ENCODE measurements at places on chromosomes 16 and 17. TPM values are rescaled to one million over a fixed set of nuclear protein-coding genes. Genes with fewer than 3 reads are reported as not detected.

- DNase-seq: peak; percentile 20
Measured at GRCh38 chr17:58270476-58271215, 10.1 kb downstream of the MPO start.

GRCh38 chr17:10549096-10549842 lies at the start of gene MYH2:
MYH2 (minus strand) TSS chr17:10549658; CDS start chr17:10547920, 1,738 bp downstream.
- no peak for DNase-seq

GRCh38 chr16:28027055-28027454 lies 36.5 kb downstream of the GSG1L start:
- DNase-seq: no peak

GRCh38 chr16:12675852-12676251 lies 127.8 kb downstream of the CPPED1 start:
- DNase-seq: no peak

- no peak for DNase-seq
Measured at GRCh38 chr16:4113358-4114256, 2.6 kb downstream of the ADCY9 start.

- DNase-seq: no peak
Measured at GRCh38 chr17:15287538-15288267, 22.6 kb upstream of the PMP22 start.

- DNase-seq: peak; percentile 99
Measured at GRCh38 chr17:72539981-72540897, 419.4 kb downstream of the SOX9 start.

GRCh38 chr16:1309888-1310831 lies 724 bp downstream of the UBE2I start:
- DNase-seq: peak; percentile 67

- DNase-seq: no peak
Measured at GRCh38 chr16:73051961-73052360, 4.0 kb upstream of the ZFHX3 start.

- DNase-seq: peak; percentile 79
Measured at GRCh38 chr17:4739122-4740024, at the start of the genes CXCL16 and ZMYND15. CXCL16 (minus strand) TSS chr17:4739928; CDS start chr17:4739339, 589 bp downstream. ZMYND15 (plus strand) TSS chr17:4739833; CDS start chr17:4740549, 716 bp downstream.

- no peak for DNase-seq
Measured at GRCh38 chr17:18250259-18250658, 8.3 kb downstream of the FLII start.

DNA sequence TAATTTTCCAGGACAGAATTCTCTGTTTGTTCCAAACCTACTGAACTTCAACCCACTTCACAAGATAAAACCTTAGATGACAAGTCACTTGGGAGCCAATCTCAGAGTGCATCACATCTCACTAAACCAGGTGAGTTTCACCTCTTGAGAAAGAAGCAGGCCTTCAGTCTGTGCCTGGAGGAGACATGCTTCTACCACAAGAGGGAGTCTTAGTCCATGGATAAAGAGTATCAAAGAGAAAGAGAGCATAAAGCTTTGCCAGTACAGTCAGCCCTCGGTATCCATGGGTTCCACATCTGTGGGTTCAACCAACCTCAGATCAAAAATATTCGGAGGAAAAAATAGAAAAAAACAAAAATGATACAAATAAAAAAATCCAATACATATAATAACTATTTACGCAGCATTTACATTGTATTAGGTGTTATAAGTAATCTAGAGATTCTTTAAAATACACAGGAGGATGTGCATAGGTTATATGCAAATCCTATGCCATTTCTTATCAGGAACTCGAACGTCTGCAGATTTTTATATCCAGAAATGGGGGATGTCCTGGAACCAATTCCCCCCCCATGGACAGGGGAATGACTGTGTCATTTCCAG lies 37.7 kb downstream of the DUSP14 start:
- DNase-seq: peak; percentile 53

DNA sequence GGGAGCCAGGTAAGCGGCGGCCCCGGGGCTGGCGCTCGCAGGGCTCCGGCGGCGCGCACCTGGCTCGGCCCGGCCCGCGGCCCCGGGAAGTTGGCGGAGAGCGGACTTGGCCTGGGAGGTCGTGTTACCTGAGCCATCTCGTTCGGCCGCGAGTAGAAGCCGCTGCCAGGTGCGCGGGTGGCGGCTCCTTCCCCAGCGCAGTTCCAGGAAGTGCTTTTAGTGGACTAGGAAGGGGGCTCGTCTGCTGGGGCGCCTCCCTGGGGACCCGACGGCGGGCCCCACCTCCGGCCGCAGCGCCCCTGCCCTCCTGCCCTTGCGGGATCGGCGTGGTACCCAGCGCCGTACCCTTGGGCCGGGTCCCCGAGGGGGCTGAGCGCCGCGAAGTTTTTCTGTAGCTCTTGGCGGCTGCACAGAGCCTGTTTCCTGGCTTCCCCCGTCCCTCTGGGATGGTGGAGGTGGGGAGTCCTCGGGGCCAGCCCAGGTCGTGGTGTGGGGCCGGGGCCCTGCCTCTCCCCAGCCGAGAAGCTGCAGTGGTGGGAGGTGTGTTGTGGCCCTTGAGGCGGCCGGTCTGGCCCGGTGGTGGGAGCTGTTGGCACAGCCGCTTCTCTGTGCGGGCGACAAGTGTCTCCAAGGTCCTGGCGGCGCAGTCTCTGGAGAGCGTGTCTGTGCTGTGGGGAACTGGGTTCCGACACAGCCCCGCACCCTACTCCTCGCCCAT lies 96.9 kb downstream of the RAB11FIP4 start:
- DNase-seq: peak; percentile 68

DNA sequence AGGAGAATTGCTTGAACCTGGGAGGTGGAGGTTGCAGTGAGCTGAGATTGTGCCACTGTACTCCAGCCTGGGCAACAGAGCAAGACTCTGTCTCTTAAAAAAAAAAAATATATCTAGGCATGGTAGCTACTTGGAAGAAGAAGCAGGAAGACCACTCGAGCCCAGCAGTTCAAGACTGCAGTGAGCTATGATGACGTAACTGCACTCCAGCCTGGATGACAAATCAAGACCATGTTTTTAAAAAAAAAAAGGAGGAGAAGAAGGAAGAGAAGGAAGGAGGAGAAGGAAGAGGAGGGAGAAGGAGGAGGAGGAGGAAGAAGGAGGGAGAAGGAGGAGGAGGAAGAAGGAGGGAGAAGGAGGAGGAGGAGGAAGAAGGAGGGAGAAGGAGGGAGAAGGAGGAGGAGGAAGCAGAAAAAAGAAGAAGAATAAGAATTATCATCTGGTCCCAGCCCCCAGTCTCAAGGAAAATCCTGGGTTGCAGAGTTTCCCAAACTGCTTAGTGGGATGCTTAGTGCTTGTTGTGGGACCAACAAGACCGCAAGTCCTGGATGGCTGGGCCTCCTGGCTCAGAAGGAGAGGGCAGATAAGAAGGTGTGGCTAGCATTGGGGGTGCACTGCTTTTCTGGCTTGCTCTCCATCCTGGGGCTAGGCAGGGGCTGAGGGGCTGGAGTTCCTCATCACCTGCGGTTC lies 3.7 kb upstream of the DRC7 start:
- no peak for DNase-seq

GRCh38 chr17:72204742-72205141 lies 83.9 kb downstream of the SOX9 start:
- DNase-seq: no peak

DNA sequence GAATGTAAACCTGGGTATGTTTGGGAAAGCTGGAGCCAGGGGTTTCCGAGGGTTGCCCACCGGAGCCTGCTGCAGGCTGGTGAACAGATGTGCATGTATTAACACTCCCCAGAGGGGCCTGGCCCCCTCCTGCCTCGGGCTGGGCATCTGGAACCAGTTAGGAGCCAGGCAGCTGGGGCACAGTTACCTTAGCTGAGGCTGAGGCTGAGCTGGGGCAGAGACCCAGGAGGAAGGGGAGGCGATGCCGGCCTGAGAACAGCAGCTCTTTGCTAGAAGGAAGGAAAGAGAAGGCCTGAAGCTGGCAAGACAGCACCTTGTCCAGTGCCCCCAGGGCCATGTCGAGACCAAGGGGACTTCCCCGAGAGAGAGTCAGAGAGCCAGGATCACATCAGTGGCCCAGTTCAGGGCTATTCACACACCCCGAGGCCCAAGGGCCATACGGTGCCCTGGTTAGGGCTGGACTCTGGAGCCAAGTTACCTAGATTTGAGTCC lies 65.8 kb downstream of the RMI2 start:
- DNase-seq: peak; percentile 93

- no peak for DNase-seq
Measured at GRCh38 chr17:83081684-83082201, 2.3 kb downstream of the METRNL start.

Gene TEX14
- 0.02 TPM for polyA plus RNA-seq

Gene KCNH6
- 0.18 TPM for polyA plus RNA-seq

Gene CDH15
- polyA plus RNA-seq: 0.08 TPM

Gene LUC7L
- polyA plus RNA-seq: 97.7 TPM

Gene C16orf46
- 1.2 TPM for polyA plus RNA-seq

Gene NDUFB10
- 468 TPM for polyA plus RNA-seq

Gene CDRT15L2
- not detected for polyA plus RNA-seq

Gene FADS6
- not detected for polyA plus RNA-seq

Gene GLP2R
- polyA plus RNA-seq: not detected

Gene COPZ2
- 31.2 TPM for polyA plus RNA-seq

Gene TRPV3
- polyA plus RNA-seq: 0.28 TPM

Gene TBKBP1
- polyA plus RNA-seq: 14.4 TPM

Gene HOXB9
- not detected for polyA plus RNA-seq

Gene TEKT3
- polyA plus RNA-seq: 0.21 TPM

Gene ATP2A1
- polyA plus RNA-seq: 3.0 TPM

Gene MYH13
- not detected for polyA plus RNA-seq
